ENCODE measurements at places on chromosomes 4 and X.

DNA sequence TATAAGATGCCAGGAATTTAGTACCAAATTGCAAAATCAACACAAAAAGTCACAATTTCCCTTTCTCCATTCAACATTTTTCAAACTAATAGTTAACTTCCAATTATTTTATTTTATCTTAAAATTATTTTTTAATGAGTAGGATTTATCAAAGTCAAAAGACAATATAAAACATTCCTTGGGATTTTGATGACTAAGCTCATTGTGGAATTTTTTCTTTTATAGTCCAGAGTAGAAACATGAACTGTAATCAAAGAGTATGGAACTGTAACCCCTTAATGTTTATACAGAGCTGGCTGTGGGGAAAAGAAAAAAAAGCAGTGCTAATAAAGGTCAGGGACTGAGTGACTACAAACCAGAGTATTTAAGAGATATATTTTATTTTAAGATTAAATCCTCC is 368.6 kb upstream of the CPXCR1 start:
- no peak for DNase-seq

DNA sequence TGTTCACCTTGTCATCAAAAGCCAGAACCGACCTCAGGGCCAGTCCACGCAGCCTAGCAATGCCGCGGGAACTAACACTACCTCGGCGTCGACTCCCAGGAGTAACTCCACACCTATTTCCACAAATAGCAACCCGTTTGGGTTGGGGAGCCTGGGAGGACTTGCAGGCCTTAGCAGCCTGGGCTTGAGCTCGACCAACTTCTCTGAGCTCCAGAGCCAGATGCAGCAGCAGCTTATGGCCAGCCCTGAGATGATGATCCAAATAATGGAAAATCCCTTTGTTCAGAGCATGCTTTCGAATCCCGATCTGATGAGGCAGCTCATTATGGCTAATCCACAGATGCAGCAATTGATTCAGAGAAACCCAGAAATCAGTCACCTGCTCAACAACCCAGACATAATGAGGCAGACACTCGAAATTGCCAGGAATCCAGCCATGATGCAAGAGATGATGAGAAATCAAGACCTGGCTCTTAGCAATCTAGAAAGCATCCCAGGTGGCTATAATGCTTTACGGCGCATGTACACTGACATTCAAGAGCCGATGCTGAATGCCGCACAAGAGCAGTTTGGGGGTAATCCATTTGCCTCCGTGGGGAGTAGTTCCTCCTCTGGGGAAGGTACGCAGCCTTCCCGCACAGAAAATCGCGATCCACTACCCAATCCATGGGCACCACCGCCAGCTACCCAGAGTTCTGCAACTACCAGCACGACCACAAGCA is 898 bp downstream of the UBQLN2 start:
- DNase-seq, result no peak

DNA sequence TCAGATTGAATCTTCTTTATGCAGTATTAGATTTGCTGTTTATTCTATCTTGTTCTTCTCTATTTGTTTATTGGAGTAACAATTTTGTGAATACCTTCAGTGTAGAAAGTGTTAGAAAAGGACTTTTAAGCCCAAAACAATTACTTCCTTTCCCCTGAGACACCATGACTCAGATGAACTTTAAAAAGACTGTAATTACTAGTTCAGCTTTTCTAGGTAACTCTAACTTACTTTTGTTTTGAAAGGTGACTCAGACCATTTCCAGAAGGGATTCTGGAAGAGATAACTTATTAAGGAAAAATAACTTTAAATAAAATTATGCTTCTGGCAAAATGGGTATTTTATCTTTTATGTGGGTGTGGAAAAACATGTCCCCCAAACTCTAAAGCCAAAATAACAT is 561.5 kb upstream of the PCDH10 start:
- no peak for DNase-seq

DNA sequence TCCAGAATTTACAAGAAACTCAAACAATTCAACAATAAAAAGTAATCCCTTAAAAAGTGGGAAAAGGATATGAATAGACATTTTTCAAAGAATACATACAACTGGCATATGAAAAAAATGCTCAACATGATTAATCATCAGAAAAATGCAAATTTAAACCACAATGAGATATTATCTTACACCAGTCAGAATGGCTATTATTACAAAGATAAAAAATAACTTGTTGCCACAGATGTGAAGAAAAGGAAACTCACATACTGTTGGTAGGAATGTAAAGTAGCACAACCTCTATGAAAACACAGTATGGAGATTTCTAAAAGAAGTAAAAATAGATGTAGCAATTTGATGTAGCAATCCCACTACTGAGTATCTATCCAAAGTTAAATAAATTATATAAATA is 65.1 kb upstream of the DIAPH2 start:
- no peak for DNase-seq

- DNase-seq, result no peak
Observed at GRCh38 chr4:13829457-13829856, 201.9 kb upstream of the BOD1L1 start.

DNA sequence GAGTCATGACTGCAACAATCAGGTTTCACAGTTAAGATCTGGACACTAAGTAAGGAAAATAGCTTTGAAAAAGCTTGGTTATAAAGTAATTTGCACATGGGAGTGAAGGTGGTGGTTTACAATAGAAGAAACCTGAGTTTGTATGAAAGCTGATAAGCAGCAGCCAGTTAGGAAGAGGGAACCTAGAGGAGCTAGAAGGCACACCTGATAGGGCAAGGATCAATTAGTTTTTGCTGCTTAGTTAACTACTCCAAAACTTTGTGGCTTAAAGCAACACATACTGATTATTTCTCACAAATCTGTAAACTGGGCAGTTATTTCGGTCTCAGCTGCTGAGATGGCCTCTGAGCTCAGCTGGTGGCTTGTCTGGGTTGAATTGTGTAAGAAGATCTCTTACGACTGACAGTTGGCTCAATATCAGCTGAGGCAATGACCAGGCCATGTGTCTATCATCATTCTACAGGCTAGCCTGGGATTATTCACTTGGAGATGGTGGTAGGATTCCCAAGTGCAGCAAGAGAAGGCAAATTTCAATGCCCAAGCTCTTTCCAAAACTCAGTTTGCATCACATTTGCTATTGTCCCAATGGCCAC is 255.0 kb upstream of the PITX2 start:
- no peak for DNase-seq

- DNase-seq, result no peak
Observed at GRCh38 chrX:45619290-45619689, 418.6 kb upstream of the DIPK2B start.

GRCh38 chr4:169617306-169617705 is 3.1 kb upstream of the CLCN3 start:
- no peak for DNase-seq

DNA sequence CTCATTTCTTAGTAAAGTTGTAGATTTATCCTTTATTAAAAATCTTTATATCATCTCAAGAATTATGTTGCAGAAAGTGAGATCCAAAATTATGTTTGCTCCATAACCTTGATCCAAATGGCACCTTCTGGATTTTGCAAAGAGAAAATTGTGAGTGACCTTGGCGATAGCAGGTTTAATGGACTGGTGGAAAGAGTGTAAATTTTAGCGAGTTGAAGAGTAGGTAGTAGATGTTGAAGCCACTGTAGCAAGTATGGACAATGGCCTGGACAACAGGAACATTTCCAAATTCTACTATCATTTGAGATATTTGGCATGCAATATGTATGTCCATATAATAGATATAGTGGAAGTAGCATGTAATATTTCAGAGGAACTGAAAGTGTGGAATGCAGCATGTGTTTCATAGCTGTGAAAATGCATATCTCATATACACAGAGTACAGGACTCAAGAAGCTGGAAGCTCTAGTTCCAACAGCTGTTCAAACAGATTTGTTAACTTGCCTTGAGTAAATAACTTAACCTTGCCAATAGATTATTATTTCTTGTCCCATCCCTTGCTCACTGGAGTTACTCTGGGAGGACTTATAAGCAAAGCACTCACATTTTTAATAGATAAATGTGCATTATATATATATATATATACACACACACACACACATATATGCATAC is 152.5 kb upstream of the TLL1 start:
- DNase-seq, result no peak

GRCh38 chrX:11609109-11609508 is 56.6 kb downstream of the ARHGAP6 start:
- DNase-seq, result no peak

DNA sequence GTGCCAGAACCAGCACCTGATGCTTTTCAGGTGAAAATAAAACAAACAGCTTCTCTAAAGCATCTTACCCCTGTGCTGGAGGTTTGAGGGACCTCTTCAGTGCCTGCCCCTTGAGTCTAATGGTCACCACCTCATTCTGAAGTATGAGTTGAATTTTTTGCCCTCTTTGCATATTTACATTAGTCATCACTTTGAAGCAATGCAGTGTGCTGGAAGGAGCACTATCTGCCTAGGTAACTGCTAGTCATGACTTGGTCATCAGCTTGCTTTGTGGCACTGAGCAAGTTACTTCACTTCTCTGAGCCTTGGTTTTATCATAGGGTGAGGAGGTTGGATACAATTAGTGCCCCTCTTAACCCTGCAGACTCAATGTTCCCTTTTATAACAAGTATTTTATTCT is 44.9 kb downstream of the SPATA18 start:
- DNase-seq, result no peak

GRCh38 chrX:19448077-19448476 is 67.2 kb downstream of the MAP3K15 start:
- no peak for DNase-seq

DNA sequence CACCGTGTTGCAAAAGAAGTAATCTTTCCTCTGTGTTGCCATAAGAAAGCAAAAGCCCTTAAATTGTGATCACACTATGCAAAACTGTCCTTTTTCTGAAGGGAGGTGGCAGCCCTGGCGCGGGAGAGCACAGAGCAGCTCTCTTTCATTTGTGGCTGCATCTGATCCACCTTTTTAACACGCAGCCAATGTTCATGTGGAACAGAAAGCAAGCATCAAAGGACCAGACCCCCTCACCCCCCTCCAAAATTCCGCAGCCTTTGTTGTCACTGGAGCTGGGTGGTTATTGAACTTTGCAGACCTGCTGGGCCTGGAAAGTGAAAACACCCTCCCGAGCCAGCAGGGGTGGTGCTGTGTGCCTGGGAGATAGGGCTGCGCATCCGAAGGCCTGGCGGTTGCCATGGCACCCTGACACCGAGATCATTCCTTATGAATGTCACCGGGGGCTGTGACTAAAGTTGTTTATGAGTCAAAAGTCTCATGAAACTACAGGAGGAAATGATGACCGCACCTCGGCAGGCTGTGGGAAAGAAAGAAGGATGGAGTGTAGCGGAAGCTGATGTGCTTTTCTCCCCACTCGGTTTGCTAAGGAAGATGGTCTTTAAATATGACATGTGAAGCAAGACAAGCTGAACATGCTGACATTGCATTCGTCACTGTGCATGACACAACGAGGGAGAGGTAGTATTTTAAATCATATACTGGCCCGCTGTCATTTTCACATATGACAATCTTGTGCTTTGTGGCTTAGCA is 367.4 kb downstream of the UNC5C start:
- no peak for DNase-seq

- no peak for DNase-seq
Observed at GRCh38 chrX:129696463-129697155, 41.9 kb upstream of the APLN start.

DNA sequence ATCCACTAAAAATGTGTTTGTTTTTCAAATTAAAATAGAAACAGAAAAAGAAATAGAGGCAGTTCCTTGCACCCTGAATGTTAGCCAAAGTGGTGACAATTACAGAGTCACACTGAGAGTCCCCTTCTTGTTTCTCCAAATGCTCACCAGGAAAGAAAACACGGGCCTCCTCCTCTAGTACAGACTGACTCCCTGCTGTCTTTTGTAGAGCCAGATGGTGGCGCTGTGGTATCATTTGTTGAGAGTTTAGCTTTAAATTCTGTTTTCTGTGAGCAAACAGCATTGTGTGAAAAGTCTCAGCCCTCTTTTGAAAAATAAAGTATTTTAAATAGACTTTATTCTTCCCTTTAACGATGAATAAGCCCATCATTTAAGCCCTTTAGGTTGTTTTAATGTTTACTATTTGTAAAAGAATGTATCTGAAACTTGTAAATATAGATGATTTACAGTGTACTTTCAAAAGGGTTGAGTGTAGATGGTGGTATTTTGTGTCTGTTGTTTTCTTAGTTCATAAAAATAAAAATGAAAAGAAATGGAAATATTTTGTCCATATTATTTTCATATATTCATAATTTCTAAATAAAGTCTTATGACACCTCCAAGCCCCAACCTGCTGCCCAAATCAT is 36.9 kb upstream of the ATOH1 start:
- DNase-seq, result no peak

DNA sequence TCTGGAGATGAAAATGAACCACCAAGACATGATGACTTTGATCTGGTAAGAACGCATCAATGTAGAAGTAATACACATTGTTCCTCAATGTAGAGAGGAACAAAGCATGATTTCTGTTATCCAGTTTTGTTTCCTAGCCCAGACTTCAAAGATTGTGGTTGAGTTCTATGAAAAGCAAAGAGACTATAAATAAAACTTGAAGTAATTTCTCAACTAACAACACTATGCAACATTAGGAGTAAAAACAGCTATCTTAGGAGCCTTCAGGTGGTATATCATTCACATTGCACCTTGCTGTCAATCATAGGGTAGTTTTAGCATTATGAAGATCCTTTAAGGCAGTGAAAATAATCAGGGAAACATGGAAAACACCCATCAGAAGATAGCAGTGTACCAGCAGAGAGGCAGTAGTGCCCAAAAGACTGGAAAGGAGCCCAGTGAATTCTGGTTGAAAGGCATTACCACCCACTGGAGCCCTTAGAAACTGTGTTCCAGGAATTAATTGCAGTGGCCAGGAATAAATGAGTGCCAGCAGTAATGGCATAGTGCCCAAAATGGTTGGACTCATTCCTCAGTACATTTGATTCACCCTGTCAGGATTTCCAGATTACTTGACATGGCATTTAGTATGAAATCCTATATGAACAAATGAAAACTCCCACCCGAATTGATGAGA is 300.7 kb upstream of the CXXC4 start:
- no peak for DNase-seq

DNA sequence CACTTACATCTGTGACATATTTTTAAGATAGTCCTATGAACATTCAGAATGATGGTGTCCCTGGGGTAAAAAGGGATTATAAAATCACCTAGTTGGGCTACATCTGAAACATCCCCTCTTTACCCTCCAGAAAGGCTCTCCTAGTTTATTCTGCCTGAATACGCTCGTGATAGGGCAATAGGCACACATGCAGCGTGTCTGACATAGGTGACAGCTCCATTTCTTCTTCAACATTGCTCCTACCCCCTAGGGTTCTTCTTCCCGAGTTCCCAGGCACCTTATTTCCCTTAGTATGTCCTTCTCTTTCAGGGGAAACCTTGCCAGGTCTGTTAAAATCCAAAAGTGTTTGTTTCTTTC is 27.1 kb upstream of the CFAP299 start:
- DNase-seq, result no peak

- no peak for DNase-seq
Observed at GRCh38 chrX:154371789-154372300, 2.6 kb downstream of the FLNA start.

DNA sequence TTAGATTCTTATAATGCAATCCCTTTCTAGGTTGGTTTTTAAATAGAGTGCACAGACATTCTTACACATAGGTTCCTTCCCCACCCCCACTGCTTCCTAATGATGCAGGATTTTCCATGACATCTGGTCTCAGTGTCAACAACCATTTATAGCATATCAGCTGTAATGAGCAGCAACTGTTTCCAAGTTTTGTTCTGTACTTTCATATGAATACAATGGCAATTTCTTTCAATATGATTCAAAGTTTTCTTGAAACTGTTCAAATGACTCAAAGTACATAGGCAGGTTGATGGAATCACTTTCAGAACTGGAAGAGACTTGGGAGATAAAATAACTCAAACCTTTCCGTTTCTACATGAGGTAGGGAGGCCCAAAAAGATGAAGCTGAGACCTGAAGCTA is 220.7 kb downstream of the CAMK2D start:
- DNase-seq, result no peak
